Bronchus fibroblast of lung (primary cell): ENCODE measurements at places on chromosomes 4 and X. TPM values are rescaled to one million over a fixed set of nuclear protein-coding genes. Genes with fewer than 3 reads are reported as not detected.

The PAGE2 gene
- not detected in 2 replicates for total RNA-seq

The MMAA gene
- 3.5 and 4.9 TPM in 2 replicates for total RNA-seq

The CLDN22 gene
- not detected in 2 replicates for total RNA-seq

The DMP1 gene
- total RNA-seq = not detected in 2 replicates

The MAGEB2 gene
- total RNA-seq = not detected in 2 replicates

The NLRP2B gene
- not detected in 2 replicates for total RNA-seq

The CLCN4 gene
- 2.9 and 4.2 TPM in 2 replicates for total RNA-seq

The CLDN2 gene
- not detected in 2 replicates for total RNA-seq

The GAGE2A gene
- total RNA-seq = not detected in 2 replicates

The PARM1 gene
- total RNA-seq = 0.15 and 0.17 TPM in 2 replicates

The HMX1 gene
- total RNA-seq = not detected in 2 replicates

The LEF1 gene
- 3.7 and 4.2 TPM in 2 replicates for total RNA-seq
